ENCODE measurements at places on chromosomes 1 and 21.

DNA sequence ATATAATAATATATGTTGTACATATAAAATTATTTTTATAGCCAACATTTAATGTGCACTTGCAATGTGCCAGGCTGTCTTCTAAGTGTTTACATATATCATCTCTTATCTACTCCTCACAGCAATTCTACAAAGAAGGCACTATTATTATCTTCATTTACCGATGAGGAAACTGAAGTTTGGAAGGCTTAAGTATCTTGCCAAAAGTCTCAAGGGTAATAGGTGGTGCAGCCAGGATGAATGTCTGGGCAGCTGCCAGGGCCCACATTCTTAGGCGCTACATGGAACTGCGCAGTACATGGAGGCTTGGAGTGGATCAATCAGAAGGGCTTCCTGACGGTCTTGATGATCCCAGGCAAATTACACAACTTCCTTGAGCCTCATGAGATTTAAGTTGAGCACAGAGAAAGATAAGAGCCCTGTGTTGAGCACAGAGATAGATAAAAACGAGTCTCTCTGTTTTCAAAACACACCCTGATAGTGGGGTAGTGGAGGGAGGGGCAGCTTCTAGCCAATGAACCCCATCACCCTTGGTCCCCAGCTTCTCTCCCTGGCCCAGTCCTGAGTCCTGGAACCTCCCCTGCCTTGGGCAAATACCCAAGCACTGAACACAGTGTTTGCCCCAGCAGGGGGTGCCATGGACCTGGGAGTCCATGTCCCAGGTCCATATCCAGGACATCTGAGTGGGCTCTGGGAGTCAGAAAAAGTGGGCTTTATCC, 9.2 kb downstream of the POU3F1 start:
- no peak overlapping the region for H3K27ac ChIP-seq
- peaks cover 40% of the 10 kb centered on the region for H3K27me3 ChIP-seq
- H3K4me1 ChIP-seq = no peaks in the 10 kb centered on the region
- H3K36me3 ChIP-seq = no peaks in the 10 kb centered on the region

- H3K27me3 ChIP-seq = peaks cover 11% of the 10 kb centered on the region
- DNase-seq = no peak
- H3K27ac ChIP-seq = no peak overlapping the region
- H3K36me3 ChIP-seq = peaks cover 5% of the 10 kb centered on the region
Measured at GRCh38 chr1:234591131-234591530, 18.8 kb downstream of the IRF2BP2 start.

DNA sequence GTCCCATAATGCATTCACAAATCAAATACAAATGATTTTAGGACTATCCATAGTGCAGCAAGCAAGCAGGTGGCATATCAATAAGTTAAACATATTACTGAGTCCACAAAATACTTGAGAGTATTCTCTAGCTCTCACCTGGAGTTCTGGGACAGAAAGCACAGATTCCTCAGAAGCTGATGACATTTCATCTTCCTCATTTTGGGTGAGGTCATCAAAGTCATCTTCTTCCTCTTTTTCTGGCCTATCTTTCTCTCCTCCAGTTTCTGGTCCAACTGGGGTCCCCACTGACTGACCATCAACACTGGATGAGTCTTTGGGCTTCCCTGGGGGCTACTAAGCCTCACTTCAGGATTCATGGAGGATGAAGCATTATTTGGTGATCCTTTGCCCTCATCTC, 38.9 kb downstream of the YY1AP1 start:
- no peak overlapping the region for H3K4me3 ChIP-seq
- H3K4me1 ChIP-seq = no peaks in the 10 kb centered on the region
- H3K36me3 ChIP-seq = no peaks in the 10 kb centered on the region
- DNase-seq = no peak
- no peaks in the 10 kb centered on the region for H3K27me3 ChIP-seq
- H3K27ac ChIP-seq = no peak overlapping the region

DNA sequence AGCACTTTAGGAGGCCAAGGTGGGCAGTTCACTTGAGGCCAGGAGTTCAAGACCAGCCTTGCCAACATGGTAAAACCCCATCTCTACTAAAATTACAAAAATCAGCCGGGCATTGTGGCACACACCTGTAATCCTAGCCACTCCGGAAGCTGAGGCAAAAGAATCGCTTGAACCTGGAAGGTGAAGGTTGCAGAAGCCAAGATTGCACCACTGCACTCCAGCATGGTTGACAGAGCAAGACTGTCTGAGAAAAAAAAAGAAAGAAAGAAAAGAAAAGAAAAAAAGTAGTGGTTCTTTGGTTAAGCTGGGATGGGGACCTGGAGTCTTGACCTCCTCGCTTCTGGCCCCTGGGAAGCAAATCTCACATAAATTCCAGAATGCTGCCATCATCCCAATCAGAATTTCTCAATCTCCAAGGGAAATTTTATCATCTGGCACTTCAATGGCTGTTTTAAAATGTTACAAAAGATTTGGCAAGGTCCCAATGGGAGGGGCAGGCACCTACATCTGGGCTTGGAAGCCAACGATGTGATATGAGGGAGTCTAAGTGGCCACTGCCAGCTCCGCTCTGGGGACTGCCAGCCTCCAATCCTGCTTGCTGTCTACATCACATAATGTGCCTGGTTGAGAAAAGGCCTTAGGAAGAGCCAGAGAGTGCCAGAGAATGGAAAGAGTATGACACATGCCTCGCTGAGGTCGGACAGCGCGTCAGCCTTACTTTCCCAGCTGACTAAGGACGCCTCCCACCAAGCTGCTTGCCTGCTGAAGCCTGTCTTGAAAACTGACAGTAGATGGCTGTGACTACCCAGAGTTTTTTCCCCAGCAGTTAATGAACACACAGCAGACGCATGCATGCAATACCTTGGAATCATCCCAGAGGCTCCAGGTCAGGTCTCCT, 42.1 kb upstream of the SRP9 start:
- H3K27me3 ChIP-seq = peaks cover 5% of the 10 kb centered on the region
- DNase-seq = no peak
- H3K27ac ChIP-seq = no peak overlapping the region
- no peak overlapping the region for H3K4me3 ChIP-seq
- peaks cover 3% of the 10 kb centered on the region for H3K36me3 ChIP-seq

- H3K4me3 ChIP-seq = peak overlapping the region; percentile 1
- H3K27ac ChIP-seq = no peak overlapping the region
- H3K4me1 ChIP-seq = peaks cover 5% of the 10 kb centered on the region
- H3K27me3 ChIP-seq = no peaks in the 10 kb centered on the region
Measured at GRCh38 chr1:15066191-15066590, 87.4 kb upstream of the TMEM51 start.

DNA sequence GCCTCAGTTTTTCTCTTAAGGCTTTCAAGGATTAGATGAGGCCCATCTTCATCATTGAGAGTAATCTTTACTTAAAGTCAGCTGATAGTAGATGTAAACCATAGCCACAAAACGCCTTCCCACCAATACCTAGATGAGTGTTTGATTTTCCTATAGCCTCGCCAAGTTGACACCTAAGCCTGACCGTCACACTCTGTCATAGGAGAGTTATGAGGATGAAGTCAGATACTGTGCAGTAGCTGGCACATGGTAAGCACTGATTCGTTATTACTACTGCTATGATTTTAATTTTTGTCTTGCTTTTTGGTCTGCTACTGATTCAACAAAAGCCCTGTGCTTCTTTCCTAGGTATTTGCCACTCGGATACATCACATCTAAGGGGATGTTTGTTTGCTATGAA, 395.5 kb downstream of the RPS6KC1 start:
- no peaks in the 10 kb centered on the region for H3K36me3 ChIP-seq
- no peaks in the 10 kb centered on the region for H3K4me1 ChIP-seq
- no peak for DNase-seq
- H3K27me3 ChIP-seq = peaks cover 26% of the 10 kb centered on the region

GRCh38 chr1:93633313-93633712, 48.3 kb downstream of the BCAR3 start:
- H3K4me3 ChIP-seq = no peak overlapping the region
- no peak overlapping the region for H3K27ac ChIP-seq
- no peak for DNase-seq
- H3K27me3 ChIP-seq = peaks cover 10% of the 10 kb centered on the region
- no peaks in the 10 kb centered on the region for H3K4me1 ChIP-seq

GRCh38 chr1:236893626-236894545, 98.8 kb downstream of the MTR start:
- H3K4me1 ChIP-seq = no peaks in the 10 kb centered on the region
- no peaks in the 10 kb centered on the region for H3K27me3 ChIP-seq
- DNase-seq = no peak
- no peak overlapping the region for H3K27ac ChIP-seq
- H3K4me3 ChIP-seq = no peak overlapping the region
- peaks cover 74% of the 10 kb centered on the region for H3K36me3 ChIP-seq

DNA sequence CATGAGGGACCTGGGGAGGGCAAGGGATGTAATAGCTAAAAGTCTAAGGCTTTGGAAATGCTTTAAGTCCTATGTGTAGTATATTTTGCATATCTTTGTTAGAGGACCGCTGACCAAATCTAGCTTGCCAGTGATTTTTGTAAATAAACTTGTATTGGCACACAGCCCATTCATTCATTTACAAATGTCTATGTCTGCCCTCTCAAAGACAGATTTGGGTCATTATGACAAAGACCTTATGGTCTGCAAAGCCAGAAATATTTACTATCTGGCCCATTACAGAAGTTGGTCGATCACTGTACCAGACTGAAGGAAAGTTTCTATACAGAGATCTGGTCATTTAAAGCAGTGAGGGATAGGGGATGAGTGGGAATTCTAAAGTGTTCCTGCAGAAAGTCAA, 120.1 kb upstream of the RAVER2 start:
- DNase-seq = no peak
- H3K27me3 ChIP-seq = peaks cover 43% of the 10 kb centered on the region
- H3K27ac ChIP-seq = no peak overlapping the region
- H3K4me3 ChIP-seq = no peak overlapping the region
- H3K36me3 ChIP-seq = no peaks in the 10 kb centered on the region

- peaks cover 11% of the 10 kb centered on the region for H3K4me1 ChIP-seq
- peaks cover 6% of the 10 kb centered on the region for H3K36me3 ChIP-seq
- no peak for DNase-seq
- H3K4me3 ChIP-seq = no peak overlapping the region
- no peak overlapping the region for H3K27ac ChIP-seq
- H3K27me3 ChIP-seq = no peaks in the 10 kb centered on the region
Measured at GRCh38 chr1:233025567-233025966, 75.2 kb downstream of the NTPCR start.

- DNase-seq = no peak
- peak overlapping the region; percentile 98 for H3K27ac ChIP-seq
- peaks cover 29% of the 10 kb centered on the region for H3K4me1 ChIP-seq
- peaks cover 8% of the 10 kb centered on the region for H3K36me3 ChIP-seq
- peak overlapping the region; percentile 86 for H3K4me3 ChIP-seq
Measured at GRCh38 chr1:66300280-66300971, 233.5 kb upstream of the SGIP1 start.

GRCh38 chr1:2078170-2078569, 28.0 kb downstream of the PRKCZ start:
- no peak overlapping the region for H3K4me3 ChIP-seq
- H3K36me3 ChIP-seq = peaks cover 6% of the 10 kb centered on the region
- H3K4me1 ChIP-seq = peaks cover 3% of the 10 kb centered on the region

- H3K27ac ChIP-seq = no peak overlapping the region
- no peaks in the 10 kb centered on the region for H3K36me3 ChIP-seq
- H3K27me3 ChIP-seq = peaks cover 53% of the 10 kb centered on the region
- no peak for DNase-seq
- no peak overlapping the region for H3K4me3 ChIP-seq
Measured at GRCh38 chr1:55476445-55477015, 261.4 kb upstream of the USP24 start.

DNA sequence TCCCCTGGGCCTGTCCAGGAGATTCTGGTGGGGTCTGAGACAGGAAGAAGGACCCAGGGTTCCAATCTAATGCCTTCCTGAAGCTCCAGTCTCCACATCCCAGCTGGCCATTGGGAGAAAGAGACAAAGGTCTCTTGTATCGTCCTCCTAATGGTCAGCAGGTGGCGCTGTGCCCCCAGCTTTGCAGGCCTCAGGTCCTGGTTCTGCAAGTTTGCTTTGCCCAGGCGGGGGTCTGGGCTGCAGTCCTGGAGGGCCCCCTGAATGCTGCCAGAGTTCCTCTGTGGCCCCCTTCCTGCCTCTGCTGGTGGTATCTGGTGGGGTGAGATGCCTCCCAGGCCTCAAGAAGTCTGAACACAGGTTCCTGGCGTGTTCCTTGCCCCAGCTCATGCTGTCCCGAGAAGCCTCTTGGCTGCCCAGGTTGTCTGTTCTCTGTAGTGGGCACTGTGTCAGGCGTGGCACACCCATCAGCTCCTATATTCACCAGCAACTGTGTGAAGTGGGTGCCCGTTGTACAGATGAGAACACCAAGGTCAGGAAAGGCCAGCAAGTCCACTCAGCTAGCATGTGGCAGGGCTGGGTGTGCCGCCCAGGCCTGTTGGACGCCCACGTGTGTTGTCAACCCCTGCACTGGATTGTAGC, 33.8 kb upstream of the CSF3R start:
- no peak overlapping the region for H3K4me3 ChIP-seq
- H3K36me3 ChIP-seq = no peaks in the 10 kb centered on the region
- peak; percentile 7 for DNase-seq
- H3K27ac ChIP-seq = no peak overlapping the region

GRCh38 chr1:87089823-87090222, 175.4 kb downstream of the HS2ST1 start:
- H3K36me3 ChIP-seq = peaks cover 1% of the 10 kb centered on the region
- no peak overlapping the region for H3K4me3 ChIP-seq
- no peak for DNase-seq
- no peak overlapping the region for H3K27ac ChIP-seq

GRCh38 chr1:240404286-240404685, 207.7 kb downstream of the GREM2 start:
- no peak for DNase-seq
- H3K27ac ChIP-seq = no peak overlapping the region

DNA sequence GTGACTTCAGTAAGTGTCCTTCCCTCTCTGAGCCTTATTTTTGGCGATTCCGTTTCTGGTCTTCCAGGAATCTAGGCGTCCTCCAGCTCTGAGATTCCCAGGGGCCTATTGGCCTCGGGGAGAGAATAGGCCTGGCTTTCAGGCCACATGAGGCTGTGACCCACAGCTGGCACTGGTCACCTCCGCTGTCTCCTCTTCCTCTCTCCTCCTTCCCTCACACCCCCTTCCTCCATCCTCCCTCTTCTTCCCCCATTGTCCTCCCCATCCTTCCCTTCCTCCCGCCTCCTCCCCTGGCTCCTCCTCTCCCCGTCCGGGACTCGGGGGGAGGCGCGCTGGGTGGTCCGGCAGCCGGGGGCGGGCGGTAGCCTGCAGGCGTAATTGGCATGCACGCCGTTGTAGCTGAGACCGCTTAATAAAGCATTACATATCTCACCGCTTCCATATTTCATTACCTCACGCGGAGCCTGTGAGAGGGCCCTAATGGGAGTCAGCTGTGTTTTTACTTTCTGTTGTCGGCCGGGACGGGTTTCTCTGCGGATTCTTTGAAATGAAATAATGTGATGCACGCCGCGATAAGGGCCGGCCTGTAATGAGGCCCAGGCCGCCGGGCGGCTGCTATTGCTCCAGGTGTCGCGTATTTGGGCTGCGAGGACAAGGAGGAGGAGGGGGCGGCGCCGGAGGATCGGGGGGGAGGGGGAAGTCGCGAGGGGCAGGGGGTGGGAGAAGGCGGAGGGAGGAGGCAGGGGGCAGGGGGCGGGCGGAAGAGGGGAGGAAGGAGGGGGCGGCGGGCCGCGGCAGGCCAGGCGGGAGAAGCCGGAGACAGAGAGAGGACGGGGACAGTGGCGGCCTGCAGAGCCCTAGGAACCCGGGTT, 95.3 kb downstream of the FOXD2 start:
- no peak overlapping the region for H3K27ac ChIP-seq
- DNase-seq = no peak
- peak overlapping the region; percentile 58 for H3K4me3 ChIP-seq
- H3K4me1 ChIP-seq = peaks cover 5% of the 10 kb centered on the region
- peaks cover 3% of the 10 kb centered on the region for H3K36me3 ChIP-seq
- peaks cover 68% of the 10 kb centered on the region for H3K27me3 ChIP-seq
